K562 (cell line): ENCODE measurements at places on chromosomes 6 and 20. TPM values are rescaled to one million over a fixed set of nuclear protein-coding genes. Genes with fewer than 3 reads are reported as not detected.

GRCh38 chr20:63937596-63937995 is 18.6 kb downstream of the UCKL1 start:
- DNase-seq = no peak

- DNase-seq = no peak
These were observed 25.8 kb upstream of the RNGTT start for GRCh38 chr6:88989215-88989614.

- DNase-seq = no peak
These were observed 58.7 kb downstream of the BCKDHB start for GRCh38 chr6:80165143-80165542.

- no peak for DNase-seq
These were observed 130.8 kb downstream of the TPBG start for GRCh38 chr6:82494367-82494766.

- DNase-seq = no peak
These were observed 156.7 kb downstream of the LPA start for GRCh38 chr6:160507420-160507819.

DNA sequence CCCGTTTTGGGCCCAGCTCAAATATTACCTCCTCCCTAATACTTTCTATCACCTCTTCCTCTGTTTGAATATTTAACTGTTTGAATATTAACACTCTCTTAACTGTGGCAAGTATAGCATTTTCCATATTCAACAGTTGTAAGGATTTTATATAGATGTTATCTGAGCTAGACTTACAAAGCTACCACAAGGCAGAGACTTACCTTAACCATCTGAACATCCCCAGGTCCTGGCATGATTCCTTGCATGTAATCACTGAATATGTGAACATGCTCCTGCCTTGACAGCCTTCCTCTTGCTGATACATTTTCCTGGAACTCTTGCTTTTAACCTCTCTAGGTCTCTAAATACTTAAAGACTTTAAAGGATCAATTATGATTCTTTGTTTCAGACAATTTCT is 182.4 kb downstream of the MCHR2 start:
- no peak for DNase-seq

DNA sequence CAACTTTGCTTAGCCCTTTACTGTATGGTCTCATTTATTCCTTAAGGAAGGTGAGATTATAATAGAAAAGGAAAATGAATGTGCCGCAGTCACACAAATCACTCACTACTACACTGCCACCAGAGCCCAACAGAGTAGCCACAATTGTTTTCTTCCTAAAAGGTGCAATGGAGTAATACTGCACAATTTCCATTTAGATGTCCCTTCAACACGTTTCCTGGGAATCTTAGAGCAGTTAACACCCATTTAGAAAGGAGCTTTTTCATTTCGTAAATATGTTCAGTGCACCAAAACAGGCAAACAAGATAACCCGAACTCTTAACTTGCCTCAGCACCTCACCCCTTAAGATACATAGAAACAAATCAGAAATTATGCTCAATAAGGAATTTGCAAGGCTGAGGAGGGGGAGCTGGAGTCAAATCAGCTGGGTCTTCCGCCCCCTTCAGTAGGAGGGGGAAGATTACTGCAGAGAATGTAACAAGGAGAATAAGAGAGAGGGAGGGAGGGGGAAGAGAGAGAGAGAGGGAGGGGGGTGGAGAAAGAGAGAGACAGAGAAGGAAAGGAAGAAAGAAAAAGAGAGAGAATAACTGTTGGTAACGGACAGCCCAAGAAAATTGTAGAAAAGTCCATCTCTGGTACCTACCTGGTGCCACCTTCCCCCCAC is 155.5 kb downstream of the BCAS1 start:
- peak; percentile 27 for DNase-seq

DNA sequence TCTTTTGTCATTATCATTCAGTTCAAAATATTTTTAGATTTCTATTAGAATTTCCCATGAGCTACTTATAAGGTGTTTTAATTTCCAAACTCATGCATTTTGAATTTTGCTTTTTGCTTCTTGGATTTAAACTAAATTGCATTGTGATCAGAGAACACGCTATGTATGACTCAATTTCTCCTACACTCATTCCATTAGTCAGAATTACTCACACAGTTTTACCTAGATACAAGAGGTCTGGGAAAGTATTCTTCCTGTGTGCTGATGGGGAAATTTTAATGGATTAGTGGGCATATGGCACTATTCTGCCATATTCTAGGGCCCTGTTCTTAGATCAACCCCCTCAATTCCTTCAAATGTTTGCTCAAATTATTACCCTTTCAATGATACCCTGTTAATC is 49.9 kb upstream of the BMP5 start:
- no peak for DNase-seq

RHAG gene
- 327 and 345 TPM in 2 replicates for total RNA-seq

EPPIN gene
- total RNA-seq = not detected in 2 replicates

MUC21 gene
- not detected in 2 replicates for total RNA-seq

NKAIN2 gene
- total RNA-seq = not detected in 2 replicates
